H4 (cell line): ENCODE measurements at places on chromosomes 3 and 15. TPM values are rescaled to one million over a fixed set of nuclear protein-coding genes. Genes with fewer than 3 reads are reported as not detected.

Gene POPDC2
- total RNA-seq, result 0.06 and 0.54 TPM in 2 replicates

- DNase-seq, result no peak
These were observed 60.9 kb upstream of the MAGI1 start for GRCh38 chr3:66099541-66100065.

DNA sequence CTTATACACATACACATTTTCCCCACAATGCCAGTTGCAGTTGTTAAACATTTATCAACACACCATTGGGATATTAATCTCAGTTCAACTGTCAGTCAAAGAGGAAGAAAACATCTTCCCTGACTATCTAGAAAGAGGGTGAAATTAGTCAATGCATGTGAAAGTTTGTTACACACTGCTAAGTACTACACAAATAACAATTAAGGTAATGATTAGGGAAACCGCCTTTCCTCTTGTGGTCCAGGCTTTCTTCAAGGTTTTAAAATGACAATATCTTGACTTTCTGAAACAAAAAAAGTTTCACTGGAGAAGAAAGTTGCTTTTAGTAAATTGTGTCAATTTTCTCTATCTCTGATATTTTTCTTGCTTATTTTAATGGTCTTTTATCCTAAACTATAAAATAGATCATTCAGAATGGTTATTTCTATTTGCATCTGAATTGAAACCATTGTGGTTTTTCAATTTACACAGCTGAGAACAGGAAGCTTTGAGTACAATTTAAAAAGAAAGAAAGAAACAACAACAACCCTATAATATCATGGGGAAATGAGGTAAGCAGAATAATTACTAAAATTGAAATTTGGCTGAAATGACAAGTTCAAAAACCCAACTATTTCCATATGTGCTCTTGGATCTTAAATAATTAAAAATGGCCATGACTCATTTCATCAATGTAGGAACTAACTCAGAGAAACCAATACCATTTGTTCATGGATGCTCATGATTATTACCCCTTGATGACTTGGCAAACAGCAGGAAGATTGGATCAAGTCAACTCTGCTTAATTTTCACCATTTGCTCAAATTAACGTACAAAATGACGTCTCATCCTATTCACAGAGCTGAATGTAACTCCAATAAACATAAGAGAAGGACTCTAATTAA is 31.7 kb downstream of the GPR149 start:
- DNase-seq, result no peak

- no peak for DNase-seq
These were observed 61.0 kb downstream of the ISG20 start for GRCh38 chr15:88699861-88700260.

GRCh38 chr3:132912416-132912753 is 125.8 kb upstream of the TMEM108 start:
- DNase-seq, result no peak
